ENCODE measurements at places on chromosomes 3 and 15.

DNA sequence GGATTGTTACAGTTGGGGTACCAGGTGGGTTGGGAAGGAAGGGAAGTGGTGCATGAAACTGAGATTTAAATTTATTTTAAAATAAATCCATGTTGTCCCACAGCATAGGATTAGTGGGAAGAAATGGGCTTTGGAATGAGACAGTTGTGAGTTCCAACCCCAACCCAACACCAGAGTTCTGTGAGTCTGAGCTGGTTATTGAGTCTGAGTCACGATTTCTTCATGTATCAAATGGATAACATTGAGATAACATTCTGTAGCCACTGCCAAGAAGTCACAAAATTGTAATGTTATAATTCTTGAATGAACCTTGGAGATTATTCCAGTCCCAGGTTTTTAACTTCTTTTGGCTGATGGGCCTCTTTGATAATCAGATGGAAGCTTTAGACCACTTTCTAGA, 13.7 kb downstream of the IFT122 start:
- no peak for DNase-seq

GRCh38 chr15:40812721-40813425, 5.6 kb upstream of the DNAJC17 start:
- DNase-seq, result no peak

GRCh38 chr3:153287017-153287416, 125.0 kb downstream of the RAP2B start:
- no peak for DNase-seq

DNA sequence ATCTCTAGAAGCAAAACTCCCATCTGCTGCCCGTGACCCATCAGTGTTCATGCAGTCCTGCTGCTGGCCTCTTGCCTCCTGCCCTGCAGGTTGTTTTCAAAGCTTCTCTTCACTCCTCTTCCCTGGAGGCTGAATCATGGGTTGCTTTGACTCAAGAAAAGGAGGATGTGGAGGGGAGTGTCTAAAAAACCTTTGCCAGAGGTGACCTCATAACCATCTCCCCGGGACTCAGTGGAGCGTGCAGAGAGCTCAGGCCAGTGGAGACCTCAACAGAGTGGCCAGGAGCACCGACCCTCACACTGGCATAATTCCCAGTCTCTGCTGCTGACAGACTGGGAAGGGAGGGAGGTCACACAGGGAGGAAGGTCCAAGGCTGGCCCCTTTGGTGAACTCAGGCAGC, 60.9 kb upstream of the ITGA11 start:
- DNase-seq, result no peak

DNA sequence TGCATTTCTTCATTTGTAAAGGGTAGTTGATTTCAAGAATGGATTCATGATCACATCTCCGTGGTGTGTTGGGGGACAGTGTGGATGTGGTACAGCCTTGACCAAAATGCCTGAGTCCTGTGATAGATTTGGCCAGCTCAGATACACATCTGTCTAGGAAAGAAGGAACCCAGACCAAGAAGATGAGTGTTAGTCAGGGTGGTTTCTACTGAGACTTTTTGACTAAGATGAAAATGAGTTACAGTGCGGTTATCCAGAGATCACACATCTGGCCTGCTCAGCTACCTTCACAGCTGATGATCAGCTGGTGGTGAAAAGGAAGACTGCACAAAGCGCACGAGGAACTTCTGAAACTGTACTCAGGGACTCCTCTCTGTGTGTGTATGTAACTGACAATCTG, 68.0 kb downstream of the FNDC3B start:
- no peak for DNase-seq

DNA sequence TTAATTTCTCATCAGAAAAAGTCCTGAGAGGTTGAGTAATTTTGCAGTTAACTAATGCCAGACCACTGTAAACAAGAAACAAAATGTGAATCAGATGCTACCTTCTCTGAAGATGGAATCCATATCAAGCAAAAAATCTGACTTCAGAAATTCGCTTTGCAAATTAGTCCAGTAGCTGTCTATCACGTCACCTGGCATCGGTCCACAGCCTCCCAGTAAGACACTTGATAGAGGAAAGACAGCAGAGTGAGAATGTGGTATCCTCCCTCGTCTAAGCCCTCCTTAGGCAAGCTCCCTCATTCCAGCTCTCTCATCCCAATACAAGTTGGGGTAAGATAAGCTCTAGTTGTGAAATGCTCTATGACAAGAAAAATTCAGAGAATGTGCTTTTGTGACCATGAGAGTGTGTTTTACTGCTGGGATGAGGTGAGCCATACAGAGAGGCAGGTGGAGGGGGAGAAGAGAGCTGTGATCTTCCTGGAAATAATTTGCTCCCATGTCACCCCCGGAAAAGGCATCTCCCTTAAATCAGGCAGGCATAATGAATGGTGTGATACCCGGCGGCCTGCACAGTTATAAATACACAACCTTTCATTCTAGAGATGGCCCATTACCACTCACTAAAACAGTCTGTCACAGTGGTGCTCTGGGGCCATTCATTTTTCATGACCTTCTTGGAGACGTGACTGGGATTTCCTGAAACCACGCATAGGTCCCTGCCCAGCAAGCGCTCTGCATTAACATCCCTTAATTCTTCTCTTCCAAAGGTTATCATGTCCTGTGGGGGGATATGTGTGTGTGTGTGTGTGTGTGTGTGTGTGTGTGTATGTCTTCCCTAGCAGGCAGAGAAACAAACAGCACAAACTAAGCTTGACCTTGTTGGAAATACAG, 602.0 kb upstream of the KCNMB2 start:
- no peak for DNase-seq

GRCh38 chr3:62567097-62568021, 194.0 kb upstream of the FEZF2 start:
- no peak for DNase-seq

DNA sequence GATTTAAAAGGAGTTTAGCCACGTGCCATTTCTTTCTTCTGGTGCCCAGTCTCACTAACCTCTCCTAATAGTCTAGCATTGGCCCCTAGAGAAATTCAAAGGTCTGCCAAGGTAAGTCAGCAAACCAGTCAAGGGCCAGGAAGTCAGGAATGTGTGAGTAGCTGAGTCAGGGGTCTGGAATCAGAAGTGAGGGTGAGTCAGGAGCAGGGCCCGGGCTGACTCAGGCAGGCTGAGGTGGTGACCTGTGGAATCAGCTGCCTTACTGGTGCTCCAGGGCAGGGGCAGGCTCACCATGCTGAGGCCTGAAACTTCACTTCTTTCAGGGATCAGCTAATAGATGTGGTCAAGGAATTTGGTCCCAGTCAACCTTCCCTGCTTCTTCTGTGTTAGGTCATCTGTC, 105.8 kb upstream of the MYZAP start:
- no peak for DNase-seq

GRCh38 chr15:66278056-66278455, 15.3 kb upstream of the DIS3L start:
- no peak for DNase-seq

GRCh38 chr3:19263606-19264005, 115.3 kb downstream of the KCNH8 start:
- DNase-seq, result no peak

- DNase-seq, result no peak
Measured at GRCh38 chr15:35530698-35531097, 15.3 kb downstream of the DPH6 start.

DNA sequence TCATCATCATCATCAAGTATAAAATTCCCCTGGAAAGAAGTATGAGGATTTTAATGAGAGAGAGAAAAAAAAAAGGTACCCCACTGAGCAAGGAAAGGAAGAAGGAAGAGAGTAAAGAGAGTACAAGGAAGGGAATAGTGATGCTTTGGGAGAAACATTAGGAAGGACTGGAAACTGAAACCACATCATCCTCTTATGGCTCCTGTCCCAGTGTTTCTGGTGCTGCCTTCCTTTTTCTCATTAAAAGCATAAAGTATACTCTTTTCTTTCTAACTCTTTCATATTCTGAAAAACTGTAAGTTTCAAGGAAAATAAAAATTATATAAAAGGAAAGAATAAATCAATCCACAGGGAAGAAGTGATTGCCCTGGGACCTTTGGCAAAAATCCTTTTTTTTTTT, 616.4 kb upstream of the CBLB start:
- DNase-seq, result no peak

DNA sequence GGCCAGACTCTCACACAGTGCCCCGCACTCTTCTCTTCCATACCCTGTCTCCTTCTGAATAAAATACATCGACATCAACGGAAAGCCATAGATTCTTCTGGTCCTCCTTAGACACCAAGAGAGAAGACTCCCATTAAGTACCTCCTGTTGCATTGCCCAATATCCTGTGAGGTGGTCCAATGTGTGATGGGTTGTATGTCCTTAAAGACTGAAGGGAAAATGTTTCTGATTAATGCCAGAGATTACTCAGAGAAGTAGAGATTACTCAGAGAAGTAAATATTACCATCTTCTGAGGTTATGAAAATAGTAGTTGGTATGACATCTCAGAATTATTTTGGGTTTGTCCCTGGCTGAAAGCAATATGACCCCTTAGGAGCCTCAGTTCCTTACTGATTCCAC, 60.8 kb upstream of the GALNT15 start:
- no peak for DNase-seq

DNA sequence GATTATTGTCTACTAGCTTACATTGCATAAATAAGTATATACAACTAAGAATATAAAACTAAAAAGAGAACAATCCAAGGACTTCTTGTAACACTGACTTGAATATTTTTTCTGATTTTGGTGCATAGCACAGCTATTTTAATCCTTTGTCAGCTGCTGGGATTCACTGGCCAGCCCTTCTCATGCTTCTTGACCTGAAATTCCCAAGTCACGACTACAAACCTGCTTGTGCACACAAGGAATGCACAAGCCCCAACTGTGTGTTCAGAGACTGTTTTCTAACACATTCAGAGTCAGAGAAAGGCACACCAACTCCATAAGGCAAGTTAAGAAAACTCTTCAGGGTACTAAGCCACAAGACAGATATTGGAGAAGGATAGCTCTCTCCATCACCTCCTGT, 80.9 kb downstream of the TNIK start:
- no peak for DNase-seq

- no peak for DNase-seq
Measured at GRCh38 chr3:122628567-122628966, 51.1 kb downstream of the PARP15 start.

GRCh38 chr15:73593304-73594074, 39.7 kb downstream of the NPTN start:
- no peak for DNase-seq

- no peak for DNase-seq
Measured at GRCh38 chr3:84601303-84601702, 357.5 kb upstream of the CADM2 start.

DNA sequence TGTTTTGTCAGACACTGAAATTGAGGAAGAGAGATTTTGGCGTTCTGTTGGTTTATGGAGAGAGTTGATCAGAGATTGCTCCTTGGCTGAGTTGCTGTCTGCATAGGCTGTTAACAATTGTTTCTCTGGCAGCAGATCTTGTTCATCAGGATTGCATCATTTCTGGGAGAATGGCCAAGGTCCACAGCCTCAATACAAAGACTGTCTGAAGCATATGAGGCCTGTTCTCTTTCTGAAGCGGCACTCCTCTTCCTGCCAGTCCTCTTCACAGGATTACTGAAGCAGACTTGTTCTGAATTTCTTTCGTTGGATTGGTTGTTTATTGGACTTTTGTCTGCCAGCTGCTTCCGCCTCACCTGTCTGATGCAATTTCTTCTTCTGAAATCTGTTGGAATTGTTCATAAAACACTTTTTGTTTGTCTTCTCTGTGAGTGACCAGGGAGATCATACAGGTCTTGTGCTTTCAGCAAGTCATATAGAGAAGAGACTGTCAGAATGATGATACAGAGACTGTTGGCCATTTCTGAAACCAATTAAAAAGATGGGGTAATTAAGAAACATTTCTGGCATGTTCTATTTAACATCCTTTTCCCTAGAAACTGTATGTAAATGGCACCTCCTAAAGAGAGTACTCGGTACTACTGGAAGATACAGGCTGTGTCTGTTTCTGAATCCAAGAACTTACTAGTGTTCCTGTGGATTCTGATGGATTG, 25.5 kb downstream of the SETD5 start:
- no peak for DNase-seq
